ENCODE measurements at places on chromosomes 1 and 21.
A peak's percentile ranks its signal among the peaks of the same experiment; 100 is the strongest.

- DNase-seq: no peak
Observed at GRCh38 chr1:64936956-64937355, 29.4 kb downstream of the JAK1 start.

- no peak for DNase-seq
Observed at GRCh38 chr21:32803651-32804050, 32.1 kb upstream of the PAXBP1 start.

GRCh38 chr21:32572574-32573420 lies 12.5 kb downstream of the TCP10L start:
- no peak for DNase-seq

GRCh38 chr1:32746130-32746529 lies 43.6 kb upstream of the SYNC start:
- DNase-seq: no peak

DNA sequence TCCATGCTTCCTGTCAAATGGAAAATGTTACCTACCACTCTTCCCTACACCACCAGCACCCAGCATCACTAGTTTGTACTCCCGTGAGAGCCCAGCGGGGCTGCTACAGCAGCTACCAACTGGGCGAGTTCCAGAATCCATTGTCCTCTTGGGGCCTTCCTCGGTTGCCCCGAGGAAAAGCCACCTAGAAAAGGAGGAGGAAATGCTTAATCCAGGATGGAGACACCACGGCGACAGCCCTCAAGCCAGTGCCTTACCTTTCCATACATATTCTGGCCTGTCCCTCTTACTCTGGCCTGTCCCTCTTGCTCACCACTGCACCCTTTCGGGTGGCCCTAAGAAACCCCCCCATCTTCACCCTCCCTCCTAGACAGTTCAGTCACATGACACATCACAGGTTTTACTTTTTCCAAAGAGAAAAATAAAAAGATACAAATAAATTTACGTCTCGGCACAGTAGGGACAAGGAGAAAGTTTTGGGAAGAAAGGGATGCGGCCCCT lies 478 bp downstream of the RIT1 start:
- no peak for DNase-seq

- DNase-seq: no peak
Observed at GRCh38 chr1:225880222-225880588, 2.0 kb downstream of the TMEM63A start.

GRCh38 chr1:14970115-14970798 lies 183.3 kb upstream of the TMEM51 start:
- no peak for DNase-seq

GRCh38 chr1:4375812-4376211 lies 278.6 kb upstream of the AJAP1 start:
- DNase-seq: no peak

GRCh38 chr1:202210385-202210784 lies 16.8 kb downstream of the LGR6 start:
- no peak for DNase-seq

DNA sequence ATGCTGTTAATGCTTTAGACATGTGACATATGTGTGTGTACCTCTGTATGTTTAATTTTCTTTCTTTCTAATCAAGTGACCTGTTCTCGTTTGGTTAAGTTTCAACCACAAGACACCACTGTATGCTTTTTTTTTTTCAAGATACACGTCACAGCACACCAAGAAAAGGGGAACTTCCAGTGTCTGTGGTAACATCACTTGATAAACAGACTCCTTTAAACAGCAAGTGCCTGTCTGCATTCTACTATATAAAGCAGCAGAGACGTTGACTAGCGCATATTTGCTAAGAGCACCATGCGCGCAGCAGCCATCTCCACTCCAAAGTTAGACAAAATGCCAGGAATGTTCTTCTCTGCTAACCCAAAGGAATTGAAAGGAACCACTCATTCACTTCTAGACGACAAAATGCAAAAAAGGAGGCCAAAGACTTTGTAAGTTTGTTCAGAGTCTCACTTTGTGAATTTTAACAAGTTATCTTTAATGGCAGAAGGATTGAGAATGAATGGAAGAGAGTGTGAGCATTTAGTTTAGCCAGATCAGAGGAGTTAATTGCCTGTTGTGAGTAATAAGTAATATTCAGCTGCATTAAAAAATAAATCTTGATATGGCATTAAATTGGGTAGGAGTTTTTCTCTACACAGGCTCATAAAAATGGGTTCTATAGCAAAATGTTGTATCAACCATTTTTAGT lies at the start of gene RGS1:
RGS1 (plus strand) TSS at position 275 of the 691 bp plus-strand sequence; CDS start at position 295, 20 bp downstream.
- peak; percentile 24 for DNase-seq

DNA sequence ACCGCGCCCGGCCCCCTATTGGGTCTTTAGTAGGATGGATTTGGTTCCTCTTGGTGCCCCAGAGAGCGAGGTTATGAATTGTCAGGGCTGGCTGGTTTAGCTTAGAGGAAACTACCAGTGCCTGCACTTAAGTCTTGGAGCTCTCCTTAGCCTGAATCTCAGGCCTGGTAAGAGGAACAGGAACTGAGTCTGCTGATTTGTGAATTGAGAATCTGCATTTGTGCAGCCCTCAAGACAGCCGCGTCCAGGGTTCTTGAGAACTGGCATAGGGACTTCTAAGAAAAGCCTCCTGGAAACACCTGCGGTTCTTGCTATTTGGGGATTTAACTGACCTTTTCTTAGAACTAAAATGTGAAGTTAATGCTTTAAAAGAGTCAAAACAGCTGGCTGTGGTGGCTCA lies 1.7 kb downstream of the NECAP2 start:
- DNase-seq: no peak

DNA sequence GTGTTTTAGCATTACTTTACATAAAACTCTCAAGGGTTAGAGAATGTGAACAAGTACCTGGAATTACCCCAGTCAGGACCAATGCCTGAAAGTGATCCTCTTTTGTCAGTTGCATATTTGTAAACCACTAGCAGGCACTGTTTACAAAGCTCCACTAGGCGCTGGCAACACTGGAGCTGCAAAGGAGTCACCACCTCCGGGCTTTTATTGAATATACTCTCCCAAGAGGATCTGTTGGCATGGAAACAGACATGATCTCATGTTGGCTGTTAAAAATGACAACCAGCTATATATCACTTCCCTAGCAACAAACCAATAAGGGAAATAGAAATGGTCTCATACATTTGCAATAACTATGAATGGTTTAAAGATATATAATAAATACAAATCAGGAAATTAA lies 116.0 kb downstream of the TTLL7 start:
- no peak for DNase-seq

GRCh38 chr1:204493984-204494280 lies 673 bp downstream of the PIK3C2B start:
- DNase-seq: no peak

- no peak for DNase-seq
Observed at GRCh38 chr1:180633057-180634056, 1.5 kb downstream of the XPR1 start.

GRCh38 chr1:180144659-180145357 lies 9.9 kb upstream of the QSOX1 start:
- no peak for DNase-seq

DNA sequence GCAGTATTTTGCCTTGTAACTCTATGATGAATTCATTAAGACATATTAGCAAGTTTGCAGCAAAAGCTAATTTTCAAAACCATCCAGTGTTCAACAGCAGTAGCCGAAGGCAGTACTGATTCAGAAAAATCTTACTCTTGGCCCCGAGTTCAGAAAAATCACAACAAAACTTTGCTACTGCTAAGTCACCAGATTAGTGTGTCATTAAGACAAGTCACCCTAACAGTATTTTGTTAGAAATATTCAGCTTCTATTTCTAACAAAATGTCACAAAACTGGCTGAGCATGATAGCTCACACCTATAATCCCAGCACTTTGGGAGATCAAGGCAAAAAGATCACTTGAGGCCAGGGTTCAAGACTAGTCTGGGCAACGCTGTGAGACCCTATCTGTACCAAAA lies 8.2 kb downstream of the GTF2B start:
- DNase-seq: no peak

DNA sequence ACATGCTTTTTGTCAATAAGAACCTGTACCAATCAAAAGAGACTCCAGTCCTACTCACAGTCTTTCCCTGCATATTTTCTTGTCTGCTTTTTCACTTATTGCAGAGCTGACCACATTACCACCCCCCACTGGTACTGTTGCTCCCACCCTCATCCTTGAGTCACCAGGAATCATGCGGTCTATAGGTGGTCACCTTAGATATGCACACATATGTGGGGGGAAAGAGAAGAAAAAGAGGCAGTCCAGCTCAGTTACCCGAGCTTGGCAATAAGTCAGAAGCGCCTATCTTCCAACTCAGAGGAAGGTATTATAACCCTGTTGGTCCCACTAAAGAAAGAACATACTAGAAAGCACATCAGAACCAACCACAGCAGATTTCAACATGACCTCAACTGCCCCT lies 119.2 kb downstream of the SMYD2 start:
- DNase-seq: no peak

DNA sequence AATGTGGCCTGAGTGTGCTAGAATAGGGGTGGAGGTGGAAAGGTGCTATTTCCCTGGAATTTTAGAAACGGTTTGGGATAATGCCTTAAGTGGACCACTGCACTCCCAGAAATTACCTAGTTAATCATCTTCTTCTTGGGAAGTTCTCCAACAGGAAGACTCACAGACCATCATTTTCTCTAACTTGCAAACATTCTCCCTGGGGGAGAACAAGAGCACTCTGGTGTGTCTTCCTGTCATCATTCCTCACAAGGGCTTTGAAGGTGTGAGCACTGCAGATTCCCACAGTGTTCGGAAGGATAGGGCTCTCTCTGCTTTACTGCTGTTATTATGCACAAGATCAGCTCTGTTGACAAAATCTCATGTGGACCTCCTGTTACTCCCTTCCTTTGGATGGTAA lies 54.9 kb upstream of the TSPAN2 start:
- no peak for DNase-seq

DNA sequence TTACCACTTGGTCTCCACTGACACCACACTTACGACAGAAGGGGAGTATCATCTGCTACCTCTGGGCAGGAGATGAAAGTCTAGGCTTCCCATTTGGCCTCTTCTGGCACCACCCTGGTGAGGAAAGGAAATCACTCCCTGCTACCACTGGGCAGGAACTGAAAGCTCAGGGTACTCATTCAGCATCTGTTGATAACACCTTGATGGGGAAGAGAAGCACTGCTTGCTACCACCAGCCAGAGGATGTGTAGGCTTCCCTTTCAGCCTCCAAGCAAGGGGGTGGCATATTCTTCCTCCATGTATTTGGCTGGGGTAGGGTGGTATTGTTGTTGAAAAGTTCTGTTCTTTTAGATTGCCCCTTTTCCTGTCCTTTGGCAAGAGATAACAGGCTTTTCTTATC lies 115.0 kb downstream of the ACBD6 start:
- DNase-seq: no peak

DNA sequence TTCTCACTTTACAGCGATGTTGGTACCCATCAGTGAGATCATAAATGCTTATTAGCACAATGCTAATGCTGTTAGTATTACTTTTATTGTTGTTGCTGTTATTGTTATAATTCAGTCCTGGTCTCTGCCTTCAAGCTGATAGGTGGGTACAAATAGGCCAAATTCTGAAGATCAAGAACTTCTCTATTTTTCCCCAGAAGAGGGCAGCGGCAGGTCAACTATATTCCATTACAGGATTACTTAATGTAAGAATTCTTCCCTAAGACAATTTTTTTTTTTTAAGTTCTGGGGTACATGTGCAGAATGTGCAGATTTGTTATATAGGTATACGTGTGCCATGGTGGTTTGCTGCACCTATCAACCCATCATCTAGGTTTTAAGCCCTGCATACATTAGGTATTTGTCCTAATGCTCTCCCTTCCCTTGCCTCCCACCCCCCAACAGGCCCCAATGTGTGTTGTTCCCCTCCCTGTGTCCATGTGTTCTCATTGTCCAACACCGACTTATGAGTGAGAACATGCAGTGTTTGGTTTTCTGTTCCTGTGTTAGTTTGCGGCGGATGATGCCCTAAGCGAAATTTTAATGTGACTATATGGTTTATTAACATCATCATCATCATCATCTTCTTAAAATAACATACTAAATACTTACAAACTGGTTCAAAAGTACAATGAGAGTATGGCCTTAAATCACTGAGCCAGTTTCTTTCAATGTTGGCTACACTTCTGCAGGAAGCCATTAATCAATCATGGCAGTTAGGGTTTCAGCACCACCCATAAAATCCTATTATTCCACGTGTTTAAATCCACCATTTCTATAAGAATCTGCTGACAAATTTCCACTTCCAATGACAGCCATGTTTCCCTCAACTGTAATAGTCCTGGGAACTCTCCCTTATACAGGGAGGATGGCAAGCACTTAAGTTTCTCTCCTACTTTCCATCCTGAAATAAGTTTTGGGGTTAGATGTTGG lies 19.2 kb downstream of the SLC19A2 start:
- no peak for DNase-seq

- no peak for DNase-seq
Observed at GRCh38 chr1:204074274-204075138, 1.6 kb downstream of the SOX13 start.

- no peak for DNase-seq
Observed at GRCh38 chr1:23810818-23811540, 10.4 kb upstream of the GALE start.

DNA sequence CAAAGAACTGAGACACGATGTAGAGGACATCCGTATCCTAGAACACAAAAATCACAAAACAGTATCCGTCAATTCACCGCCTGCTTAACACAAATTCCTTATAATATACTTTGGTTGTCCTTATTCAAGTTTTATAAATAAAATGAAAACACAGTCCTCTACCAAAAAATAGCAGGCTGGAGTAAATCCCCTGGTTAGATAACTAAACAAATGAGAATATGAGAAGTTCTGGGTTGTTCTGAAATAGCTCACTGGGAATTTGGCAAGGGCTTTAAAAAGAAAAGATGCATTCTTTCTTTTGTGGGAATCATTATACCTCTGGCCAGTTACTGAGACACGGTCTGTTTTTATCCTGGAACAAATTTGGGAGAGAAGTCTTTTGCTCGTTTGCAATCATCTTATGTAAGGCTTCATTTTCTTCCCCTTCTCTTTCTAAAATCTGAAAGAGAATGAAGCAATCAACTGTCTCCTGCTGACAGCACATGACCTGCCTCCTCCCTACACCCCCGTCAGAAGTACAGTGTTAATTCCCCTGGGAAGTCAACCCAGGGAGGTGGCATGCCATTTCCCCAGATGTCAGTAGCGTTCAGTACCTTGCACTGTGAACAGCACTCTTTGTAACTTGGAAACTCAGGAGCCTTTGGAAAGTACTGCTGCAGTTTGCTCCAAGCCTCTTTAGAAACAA lies 37.1 kb upstream of the RAP1GAP start:
- no peak for DNase-seq

DNA sequence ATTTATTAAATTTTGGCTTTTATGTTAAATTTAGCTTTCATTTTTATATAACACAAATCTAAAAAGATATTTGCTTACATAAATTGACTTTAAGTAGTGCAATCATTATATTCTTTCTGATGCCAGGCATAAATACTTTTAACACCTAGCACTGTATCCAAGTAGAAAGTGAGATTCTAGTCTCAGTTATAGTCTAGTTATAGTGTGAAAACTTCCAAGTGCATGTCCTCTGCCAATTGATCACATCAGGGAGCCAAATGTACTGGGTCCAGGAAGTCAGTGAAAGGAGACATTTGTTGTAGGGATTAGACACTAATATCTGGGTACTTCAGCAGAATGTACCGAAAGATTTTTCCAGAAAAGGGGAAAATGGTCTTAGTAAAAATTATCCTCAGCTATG lies 290.7 kb upstream of the ZRANB2 start:
- DNase-seq: no peak

All from stimulated activated CD8-positive, alpha-beta memory T cell treated with anti-CD3 and anti-CD28 coated beads, Interleukin-2, amount 100 ng/mL, for 1 hour (primary cell).